ENCODE measurements at places on chromosomes 7 and 10. TPM values are rescaled to one million over a fixed set of nuclear protein-coding genes. Genes with fewer than 3 reads are reported as not detected.

The AKR1C4 gene
- not detected for polyA plus RNA-seq

The HABP2 gene
- 0.01 TPM for polyA plus RNA-seq

The OR2A5 gene
- not detected for polyA plus RNA-seq

The GARIN1A gene
- polyA plus RNA-seq, result 0.42 TPM

The TSPAN13 gene
- polyA plus RNA-seq, result 10.0 TPM

The PCLO gene
- 0.03 TPM for polyA plus RNA-seq

The FAM237B gene
- not detected for polyA plus RNA-seq

The IFIT3 gene
- 2.0 TPM for polyA plus RNA-seq

The INSYN2A gene
- 0.01 TPM for polyA plus RNA-seq

The PIP gene
- not detected for polyA plus RNA-seq

The CBX3 gene
- polyA plus RNA-seq, result 71.6 TPM

The SCART1 gene
- polyA plus RNA-seq, result 0.14 TPM

The SPACDR gene
- not detected for polyA plus RNA-seq

DNA sequence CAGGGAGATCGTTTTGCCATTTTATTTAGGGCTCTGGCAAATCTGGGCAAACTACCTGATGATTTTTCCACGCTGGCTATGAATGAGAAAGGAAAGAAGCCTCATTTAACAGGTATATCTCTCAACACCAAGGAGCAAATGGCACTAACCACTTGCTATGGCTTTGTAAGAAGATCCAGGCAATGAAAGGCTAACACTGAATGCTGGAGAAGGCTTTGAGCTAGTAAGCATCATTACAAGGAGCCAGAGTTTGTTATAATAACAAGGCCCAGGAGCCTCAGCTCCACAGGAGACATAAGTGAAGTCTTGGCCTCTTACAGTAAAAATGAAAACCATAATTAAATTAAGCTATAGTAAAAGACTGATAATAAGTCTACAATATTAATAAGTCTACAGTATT is 123.1 kb downstream of the CNOT4 start:
- DNase-seq, result no peak
- no peaks in the 10 kb centered on the region for H3K36me3 ChIP-seq
- H3K27ac ChIP-seq, result no peak overlapping the region
- no peak overlapping the region for H3K4me3 ChIP-seq
- no peaks in the 10 kb centered on the region for H3K27me3 ChIP-seq

DNA sequence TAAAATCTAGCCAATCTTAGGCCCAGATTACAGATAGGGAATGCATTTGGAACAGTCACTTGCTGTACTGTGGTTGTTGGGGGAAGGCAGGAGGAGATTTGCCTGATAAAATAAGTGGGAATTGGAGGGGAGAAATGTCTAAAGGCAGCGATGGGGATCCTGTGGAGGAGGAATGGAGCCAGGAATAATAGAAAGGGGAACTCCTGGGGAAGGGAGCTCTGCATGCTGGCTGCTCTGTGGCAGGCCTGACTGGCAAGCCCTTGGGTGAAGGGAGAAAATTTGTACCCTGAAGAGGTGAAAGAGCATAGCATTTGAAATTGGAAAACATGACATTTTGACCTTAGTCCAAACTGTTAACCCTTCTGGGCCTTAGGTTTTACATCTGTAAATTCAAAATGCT is 13.7 kb downstream of the MMP21 start:
- H3K27ac ChIP-seq, result no peak overlapping the region
- H3K36me3 ChIP-seq, result peaks cover 12% of the 10 kb centered on the region
- no peak for DNase-seq

GRCh38 chr10:76082232-76082631 is 650.8 kb downstream of the LRMDA start:
- no peak overlapping the region for H3K4me3 ChIP-seq
- H3K4me1 ChIP-seq, result peaks cover 22% of the 10 kb centered on the region
- no peak for DNase-seq
- no peaks in the 10 kb centered on the region for H3K36me3 ChIP-seq
- H3K27me3 ChIP-seq, result peaks cover 2% of the 10 kb centered on the region

- H3K4me1 ChIP-seq, result no peaks in the 10 kb centered on the region
- H3K27me3 ChIP-seq, result no peaks in the 10 kb centered on the region
- no peak overlapping the region for H3K4me3 ChIP-seq
- H3K27ac ChIP-seq, result no peak overlapping the region
These were observed 99.6 kb upstream of the TBX20 start for GRCh38 chr7:35353481-35353880.

- H3K4me1 ChIP-seq, result no peaks in the 10 kb centered on the region
- no peak for DNase-seq
- no peak overlapping the region for H3K27ac ChIP-seq
- no peaks in the 10 kb centered on the region for H3K36me3 ChIP-seq
These were observed 17.2 kb downstream of the RUNDC3B start for GRCh38 chr7:87645446-87645845.

- peaks cover 12% of the 10 kb centered on the region for H3K4me1 ChIP-seq
- H3K4me3 ChIP-seq, result no peak overlapping the region
- DNase-seq, result no peak
- H3K27ac ChIP-seq, result no peak overlapping the region
These were observed 51.7 kb downstream of the SMURF1 start for GRCh38 chr7:99092064-99092720.

- H3K27me3 ChIP-seq, result no peaks in the 10 kb centered on the region
- H3K4me3 ChIP-seq, result no peak overlapping the region
- no peaks in the 10 kb centered on the region for H3K36me3 ChIP-seq
- no peak for DNase-seq
These were observed 30.0 kb upstream of the SRGN start for GRCh38 chr10:69057951-69058297.

GRCh38 chr10:51698473-51699063 is 827 bp downstream of the CSTF2T start:
- no peaks in the 10 kb centered on the region for H3K27me3 ChIP-seq
- no peak for DNase-seq
- H3K36me3 ChIP-seq, result no peaks in the 10 kb centered on the region
- peak overlapping the region; percentile 94 for H3K4me3 ChIP-seq
- peaks cover 48% of the 10 kb centered on the region for H3K4me1 ChIP-seq

DNA sequence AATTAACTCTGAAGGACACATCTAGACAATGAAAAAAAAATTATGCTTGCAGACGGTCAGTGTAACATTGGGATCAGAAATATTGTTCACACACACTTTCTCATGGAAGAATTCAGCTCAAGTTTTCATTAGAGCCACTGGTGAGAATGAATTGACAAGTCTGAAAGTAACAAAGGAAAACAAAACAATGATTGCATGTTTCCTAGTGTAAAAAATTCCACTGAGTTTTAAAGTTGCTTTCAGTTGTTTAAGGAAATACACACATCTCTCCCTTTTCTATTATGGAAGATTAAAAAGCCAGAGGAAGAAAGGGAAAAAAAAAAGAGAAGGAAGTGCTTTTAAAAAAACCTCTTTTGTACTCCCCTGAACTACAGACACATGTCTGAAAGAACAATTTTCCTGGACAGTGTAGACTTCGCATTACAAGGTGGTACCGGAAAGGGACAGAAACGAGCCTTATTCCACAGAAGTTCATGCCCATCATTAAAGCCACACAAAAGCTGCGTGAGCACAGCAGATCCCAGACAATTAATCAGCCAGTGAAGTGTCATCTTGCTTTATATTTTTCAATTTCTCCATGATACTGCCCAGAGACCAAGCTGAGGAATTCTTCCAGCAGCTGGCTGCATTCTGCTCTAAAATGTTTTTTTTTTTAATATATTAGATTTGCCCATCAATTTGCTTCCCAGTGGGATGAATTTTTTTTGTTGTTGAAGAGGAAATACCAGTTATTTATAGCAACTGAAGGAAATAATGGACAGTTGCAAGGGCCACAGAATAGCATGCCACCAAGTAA is 294.8 kb downstream of the DOCK4 start:
- no peaks in the 10 kb centered on the region for H3K27me3 ChIP-seq
- H3K36me3 ChIP-seq, result peaks cover 2% of the 10 kb centered on the region
- H3K27ac ChIP-seq, result no peak overlapping the region
- DNase-seq, result no peak
- H3K4me1 ChIP-seq, result no peaks in the 10 kb centered on the region

DNA sequence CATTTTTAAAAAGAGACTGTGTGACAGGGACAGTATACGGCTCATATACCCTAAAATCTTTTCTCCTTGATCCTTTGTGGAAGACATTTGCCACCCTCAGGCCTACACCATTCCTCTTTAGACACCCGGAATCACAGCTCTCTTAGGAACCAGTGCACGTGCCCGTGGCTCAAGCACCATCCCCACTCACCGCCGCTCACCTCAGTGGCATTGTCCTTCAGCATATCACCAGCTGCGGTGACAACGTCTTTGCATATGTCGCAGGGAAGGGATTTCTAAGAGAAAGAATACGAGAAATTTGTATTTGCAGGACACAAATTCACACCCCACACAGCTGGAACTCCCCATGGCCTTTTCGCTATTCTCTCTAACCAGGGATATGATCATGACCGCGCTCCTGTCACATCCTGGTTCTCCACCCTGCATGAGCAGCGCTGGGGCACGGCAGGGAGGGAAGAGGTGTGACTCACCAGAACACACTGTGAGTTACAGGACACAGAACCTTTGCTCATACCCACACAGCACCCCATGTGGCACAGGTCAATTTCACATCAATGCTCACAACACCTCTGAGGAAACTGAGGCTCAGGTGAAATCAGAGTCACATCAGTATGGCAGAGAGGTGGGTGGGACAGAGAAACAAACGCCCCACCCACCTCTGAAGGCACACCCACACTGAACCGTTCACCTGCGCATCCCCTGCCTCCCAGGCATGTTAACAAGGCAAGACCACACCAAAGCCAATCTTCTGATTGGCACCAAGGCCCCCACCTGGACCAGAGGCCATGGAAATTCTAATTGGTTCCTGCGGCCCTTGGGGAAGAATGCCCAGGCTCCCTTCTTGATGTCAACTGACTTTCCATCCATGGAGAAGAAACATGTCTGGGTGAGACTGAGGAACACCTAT is 19.2 kb downstream of the PSAP start:
- no peak overlapping the region for H3K4me3 ChIP-seq
- peaks cover 79% of the 10 kb centered on the region for H3K36me3 ChIP-seq
- H3K27ac ChIP-seq, result peak overlapping the region; percentile 8

DNA sequence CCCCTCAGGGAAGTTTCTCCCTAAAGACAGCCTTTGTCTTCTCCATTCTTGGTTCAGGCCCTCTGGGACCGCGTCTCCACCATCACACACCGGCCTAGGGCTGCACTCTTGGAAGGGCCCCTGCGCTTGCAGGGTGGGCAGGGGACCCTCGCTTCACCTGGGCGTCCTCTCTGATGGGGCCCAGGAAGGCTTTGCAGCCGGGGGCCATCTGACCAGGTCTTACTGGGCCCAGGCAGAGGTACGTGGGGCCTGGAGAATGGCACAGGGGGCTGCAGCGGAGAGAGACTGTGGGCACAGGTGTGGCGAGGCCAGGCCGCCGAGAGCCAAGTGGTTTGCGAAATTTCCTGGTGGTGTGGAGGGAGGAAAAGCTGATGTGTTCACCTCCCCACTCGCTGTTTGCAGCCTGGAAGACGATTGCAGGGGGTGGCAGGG is 44.4 kb downstream of the ALOX5 start:
- no peaks in the 10 kb centered on the region for H3K36me3 ChIP-seq
- H3K27ac ChIP-seq, result peak overlapping the region; percentile 43
- H3K4me3 ChIP-seq, result peak overlapping the region; percentile 65
- H3K27me3 ChIP-seq, result no peaks in the 10 kb centered on the region
- peaks cover 17% of the 10 kb centered on the region for H3K4me1 ChIP-seq

GRCh38 chr10:69075431-69075830 is 12.5 kb upstream of the SRGN start:
- DNase-seq, result no peak
- no peak overlapping the region for H3K4me3 ChIP-seq
- H3K27me3 ChIP-seq, result no peaks in the 10 kb centered on the region
- no peak overlapping the region for H3K27ac ChIP-seq
- H3K36me3 ChIP-seq, result no peaks in the 10 kb centered on the region

- H3K4me1 ChIP-seq, result no peaks in the 10 kb centered on the region
- no peaks in the 10 kb centered on the region for H3K36me3 ChIP-seq
- no peak overlapping the region for H3K27ac ChIP-seq
- DNase-seq, result no peak
- no peaks in the 10 kb centered on the region for H3K27me3 ChIP-seq
These were observed 1057.5 kb downstream of the GATA3 start for GRCh38 chr10:9111976-9112375.

DNA sequence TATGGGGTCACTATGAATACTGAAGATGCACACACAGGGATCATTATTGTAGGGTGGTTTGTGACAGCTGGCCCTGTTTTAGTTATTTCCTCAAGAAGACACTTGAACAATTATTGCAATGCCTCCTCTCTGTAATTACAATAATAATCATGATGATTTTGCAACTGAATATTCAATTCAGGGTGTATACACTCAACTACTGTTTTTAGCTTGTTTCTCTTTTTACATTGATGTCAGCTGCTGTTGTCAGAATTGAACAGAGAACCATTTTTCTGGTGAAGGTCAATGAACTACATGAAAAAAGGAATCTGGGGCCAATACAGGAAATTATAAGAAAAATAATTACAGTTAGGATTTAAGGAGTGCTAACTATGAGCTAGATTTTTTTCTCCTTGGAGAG is 28.6 kb upstream of the MKLN1 start:
- no peak overlapping the region for H3K4me3 ChIP-seq
- no peak for DNase-seq
- peaks cover 24% of the 10 kb centered on the region for H3K4me1 ChIP-seq

DNA sequence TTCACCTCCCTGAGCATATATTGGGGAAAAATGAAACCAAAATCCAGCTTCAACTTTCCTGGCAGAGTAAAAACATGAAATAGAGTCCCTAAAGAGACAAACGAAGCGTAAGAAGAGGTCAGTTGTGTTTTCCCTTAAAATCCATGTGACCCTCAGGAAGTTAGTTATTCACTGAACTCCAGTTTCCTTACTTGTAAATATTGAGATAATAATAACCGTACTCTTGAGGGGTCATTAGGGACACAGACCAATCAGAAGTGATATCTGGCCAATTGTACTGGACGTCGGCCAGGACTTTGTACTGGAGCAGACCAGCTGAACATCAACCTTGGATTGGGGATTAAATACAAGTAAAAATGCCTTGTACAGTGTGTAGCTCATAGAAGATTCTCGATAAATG is 167.0 kb downstream of the GATA3 start:
- no peak for DNase-seq
- H3K4me3 ChIP-seq, result peak overlapping the region; percentile 15
- no peaks in the 10 kb centered on the region for H3K27me3 ChIP-seq
- H3K4me1 ChIP-seq, result no peaks in the 10 kb centered on the region
- H3K27ac ChIP-seq, result no peak overlapping the region

- no peak overlapping the region for H3K4me3 ChIP-seq
- H3K27ac ChIP-seq, result no peak overlapping the region
- peaks cover 2% of the 10 kb centered on the region for H3K27me3 ChIP-seq
- H3K4me1 ChIP-seq, result no peaks in the 10 kb centered on the region
- DNase-seq, result no peak
These were observed 61.7 kb upstream of the NPTX2 start for GRCh38 chr7:98555403-98555802.

DNA sequence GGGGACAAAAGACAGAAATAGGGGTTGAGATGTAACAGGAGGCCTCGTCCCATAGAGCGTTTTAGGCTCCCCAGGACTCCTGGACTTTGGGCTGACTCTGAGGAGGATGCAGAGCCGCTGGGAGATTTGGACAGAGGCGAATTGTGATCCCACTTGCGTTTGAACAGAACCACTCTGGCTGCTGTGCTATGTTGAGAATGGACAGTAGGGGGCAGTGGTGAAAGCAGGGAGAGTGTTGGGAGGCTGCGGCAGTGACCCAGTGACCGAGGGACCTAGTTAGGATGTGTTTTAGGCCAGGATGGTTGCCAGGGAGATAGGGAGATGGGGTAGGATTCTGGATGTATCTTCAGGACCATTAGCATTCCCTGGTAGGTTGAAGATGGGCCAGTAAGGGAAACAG is 271.6 kb downstream of the CCDC3 start:
- DNase-seq, result no peak
- no peak overlapping the region for H3K27ac ChIP-seq
- H3K4me1 ChIP-seq, result no peaks in the 10 kb centered on the region
- no peaks in the 10 kb centered on the region for H3K27me3 ChIP-seq

GRCh38 chr10:128191847-128192246 is 65.6 kb upstream of the MKI67 start:
- no peak for DNase-seq
- no peak overlapping the region for H3K27ac ChIP-seq
- H3K4me3 ChIP-seq, result no peak overlapping the region
- no peaks in the 10 kb centered on the region for H3K36me3 ChIP-seq
- H3K4me1 ChIP-seq, result no peaks in the 10 kb centered on the region
